ENCODE measurements at places on chromosomes 4 and X.
A peak's percentile ranks its signal among the peaks of the same experiment; 100 is the strongest.

GRCh38 chr4:169492436-169493163, 119.8 kb downstream of the NEK1 start:
- DNase-seq = no peak

GRCh38 chr4:83569987-83570386, 34.1 kb downstream of the GPAT3 start:
- no peak for DNase-seq

- no peak for DNase-seq
Measured at GRCh38 chrX:72040506-72040905, 91.2 kb downstream of the RTL5 start.

DNA sequence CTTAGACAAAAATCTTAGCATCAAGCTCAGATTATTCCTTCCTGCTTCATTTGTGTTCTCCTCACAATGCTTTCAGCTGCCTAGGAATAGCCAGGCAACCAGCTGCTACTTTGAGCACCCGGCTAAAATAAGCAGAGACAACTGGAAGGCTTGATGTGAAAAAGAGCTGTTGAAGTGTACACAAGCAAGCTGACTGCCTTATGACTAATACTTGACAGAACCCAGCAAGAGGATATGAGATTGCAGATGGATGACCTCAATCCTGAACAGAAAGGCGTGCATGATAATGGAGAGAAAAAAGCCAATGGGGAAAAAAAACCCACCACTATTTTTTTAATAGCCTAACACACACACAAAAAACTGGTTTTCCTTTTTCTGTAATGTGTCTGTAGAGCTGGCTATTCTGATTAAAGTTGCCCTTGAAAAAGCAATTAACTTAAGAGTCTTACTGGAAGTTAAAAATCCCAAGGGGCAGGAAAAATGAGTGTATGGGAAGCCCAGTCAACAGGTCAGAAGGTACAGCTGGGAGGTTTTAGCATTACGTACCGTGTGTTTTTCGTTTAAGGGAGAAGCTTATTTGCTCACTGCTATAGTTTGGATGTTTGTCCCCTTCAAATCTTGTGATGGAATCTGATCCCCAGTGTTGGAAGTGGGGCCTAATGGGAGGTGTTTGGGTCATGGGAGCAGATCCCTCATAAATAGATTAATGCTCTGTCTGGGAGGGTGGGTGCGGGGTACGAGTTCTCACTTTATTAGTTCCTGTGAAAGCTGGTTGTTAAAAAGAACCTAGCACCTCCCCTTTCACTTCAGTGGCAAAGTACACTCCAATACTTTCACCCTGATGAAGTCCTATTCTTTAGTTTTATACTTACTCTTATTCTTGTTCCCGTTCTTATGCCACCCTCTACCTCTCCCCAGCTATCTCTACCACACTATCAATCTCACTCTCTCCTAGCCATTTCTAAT, 37.1 kb upstream of the HERC6 start:
- DNase-seq = peak; percentile 46

DNA sequence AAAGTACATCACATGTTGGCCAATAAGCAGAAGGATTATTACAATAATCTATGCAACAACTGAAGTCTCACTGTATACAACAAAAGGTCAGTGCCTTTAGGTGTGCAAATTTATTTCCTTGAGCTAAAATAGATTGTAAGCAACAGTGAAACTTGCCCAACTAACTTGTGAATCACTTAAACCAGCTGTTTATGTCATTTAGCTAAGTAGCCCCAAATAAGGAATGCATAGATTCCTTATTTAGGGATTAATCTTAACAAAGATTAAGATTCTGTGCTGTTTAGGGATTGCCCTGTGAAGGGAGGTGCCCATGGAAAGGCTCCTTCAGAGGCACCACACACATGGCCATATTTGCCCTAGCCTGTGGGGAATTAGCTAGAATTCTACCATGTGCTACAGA, 168.6 kb downstream of the MAML3 start:
- no peak for DNase-seq

- DNase-seq = no peak
Measured at GRCh38 chrX:36898301-36898700, 109.9 kb upstream of the FAM47C start.

- no peak for DNase-seq
Measured at GRCh38 chr4:168421671-168422070, 58.6 kb downstream of the DDX60L start.

- DNase-seq = no peak
Measured at GRCh38 chr4:140286456-140286855, 87.0 kb upstream of the SCOC start.

DNA sequence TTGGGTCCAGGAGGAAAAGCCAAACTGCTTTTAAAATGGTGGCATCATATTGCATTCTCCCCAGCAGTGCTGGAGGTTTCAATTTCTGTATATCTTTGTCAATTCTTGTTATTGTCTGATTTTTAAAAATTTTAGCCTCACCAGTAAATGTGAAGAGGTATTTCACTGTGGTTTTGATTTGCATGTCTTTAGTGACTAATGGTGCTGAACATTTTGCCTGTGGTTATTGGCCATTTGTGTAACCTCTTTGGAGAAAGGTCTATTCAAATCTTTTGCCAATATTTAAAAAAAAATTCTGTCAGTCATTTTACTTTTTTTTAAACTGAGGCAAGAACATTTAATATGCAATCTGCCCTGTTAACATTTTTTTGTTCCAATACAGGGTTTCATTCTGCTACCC, 322.1 kb downstream of the TLL1 start:
- no peak for DNase-seq

DNA sequence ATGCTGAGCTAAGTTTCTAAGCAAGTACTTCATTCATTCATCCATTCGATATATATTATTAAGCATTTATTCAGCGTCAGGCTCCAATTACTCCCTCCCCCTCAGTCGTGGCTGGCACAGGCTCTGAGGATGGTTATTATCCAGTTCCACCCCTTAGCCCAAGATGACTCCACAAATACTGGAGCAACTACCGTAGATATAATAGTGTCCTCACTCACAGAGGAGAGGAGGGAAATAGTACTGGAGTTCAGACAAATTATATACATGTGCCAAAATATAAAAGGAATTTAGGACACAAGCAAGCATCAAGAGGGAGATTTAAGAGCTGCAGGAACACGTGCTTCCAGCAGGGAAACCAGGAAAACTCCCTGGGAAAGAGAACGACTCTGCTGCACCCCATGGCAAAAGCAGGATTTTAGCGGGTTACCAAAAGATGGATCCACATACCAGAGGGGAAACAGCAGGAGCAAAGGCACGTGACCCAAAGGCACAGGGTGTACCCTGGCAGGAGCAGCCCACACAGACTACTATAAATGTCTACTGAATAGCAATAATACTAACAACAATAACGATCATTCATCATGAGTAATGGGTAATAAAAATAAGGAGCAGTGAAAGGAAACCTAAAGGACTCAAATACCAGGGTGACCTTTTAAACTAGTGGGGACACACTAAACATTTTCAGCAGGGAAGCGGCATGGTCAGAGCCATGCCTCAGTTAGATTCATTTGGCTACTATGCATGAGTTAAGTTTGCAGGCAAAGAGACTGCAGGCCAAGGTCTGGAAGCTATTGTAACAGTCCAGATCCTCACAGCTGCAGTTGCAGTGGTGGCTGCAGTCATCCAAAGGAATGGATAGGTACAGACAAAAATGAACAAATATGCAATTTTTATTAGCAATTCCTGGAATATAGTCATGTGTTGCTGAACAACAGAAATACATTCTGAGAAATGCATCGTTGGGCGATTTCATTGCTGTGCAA, 153.7 kb downstream of the APBB2 start:
- DNase-seq = peak; percentile 73

DNA sequence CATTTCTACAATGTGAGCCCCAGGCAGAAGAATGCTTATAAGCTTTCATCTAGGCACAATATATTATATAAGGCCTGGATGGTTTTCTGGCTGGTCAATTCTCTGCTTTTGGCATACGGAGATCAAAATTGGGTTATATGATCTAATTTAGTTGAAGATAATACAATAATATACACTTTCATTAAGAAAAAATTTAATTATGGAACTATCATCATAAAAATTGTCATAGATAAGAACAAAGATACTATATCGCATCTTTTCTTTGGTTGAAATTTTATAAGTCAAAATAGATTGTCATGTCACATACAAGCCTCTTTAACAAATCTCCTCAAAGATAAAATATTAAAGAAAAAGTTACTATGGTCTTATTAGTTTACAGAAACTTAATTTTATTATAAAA, 17.1 kb downstream of the DMD start:
- no peak for DNase-seq

DNA sequence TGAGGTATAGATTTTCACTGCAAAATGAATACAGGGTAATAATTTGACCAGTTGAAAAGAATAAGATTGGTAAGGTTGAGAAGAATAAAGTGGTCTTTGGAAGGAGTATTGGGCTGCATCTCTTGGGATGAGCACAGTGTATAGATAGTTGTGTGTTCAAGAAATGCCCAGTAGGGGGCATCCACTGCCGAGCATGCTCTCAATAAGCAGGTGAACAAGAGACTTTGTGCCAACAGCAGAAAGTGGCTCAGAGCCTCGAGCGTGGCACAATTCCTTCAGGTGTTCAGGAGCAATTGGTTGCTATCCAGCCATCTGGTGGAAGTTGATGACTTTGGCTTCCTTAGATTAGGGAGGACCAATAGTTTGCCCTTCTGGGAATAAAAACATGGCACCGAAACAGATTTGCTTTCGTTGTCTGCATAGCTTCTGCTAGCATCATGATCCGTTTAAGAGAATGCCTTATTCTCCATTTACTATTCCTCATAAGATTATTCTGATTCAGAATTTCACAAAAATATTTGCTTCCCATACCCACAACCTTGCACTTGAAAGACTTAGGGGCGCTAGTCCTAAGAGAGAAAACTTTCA, 258.1 kb upstream of the NEIL3 start:
- no peak for DNase-seq

DNA sequence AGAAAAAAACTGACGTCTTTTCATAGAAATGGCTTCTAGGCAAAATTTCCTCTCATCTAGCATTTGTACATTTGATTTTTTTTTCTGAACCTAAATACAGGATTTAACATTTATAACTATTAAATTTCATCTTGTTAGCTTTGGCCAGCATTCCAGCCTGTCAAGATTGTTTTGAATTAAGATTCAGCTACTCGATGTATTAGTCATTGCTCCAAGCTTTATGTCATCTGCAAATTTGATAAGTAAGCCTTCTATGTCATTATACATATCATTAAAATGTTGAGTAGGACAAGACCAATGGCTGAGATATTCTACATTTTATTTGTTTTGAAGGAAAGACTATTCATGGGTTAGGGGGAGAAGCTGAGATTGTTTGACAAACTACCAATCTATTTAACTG, 46.7 kb downstream of the DDX53 start:
- no peak for DNase-seq

GRCh38 chr4:15149839-15150592, 147.7 kb downstream of the CPEB2 start:
- DNase-seq = peak; percentile 14

DNA sequence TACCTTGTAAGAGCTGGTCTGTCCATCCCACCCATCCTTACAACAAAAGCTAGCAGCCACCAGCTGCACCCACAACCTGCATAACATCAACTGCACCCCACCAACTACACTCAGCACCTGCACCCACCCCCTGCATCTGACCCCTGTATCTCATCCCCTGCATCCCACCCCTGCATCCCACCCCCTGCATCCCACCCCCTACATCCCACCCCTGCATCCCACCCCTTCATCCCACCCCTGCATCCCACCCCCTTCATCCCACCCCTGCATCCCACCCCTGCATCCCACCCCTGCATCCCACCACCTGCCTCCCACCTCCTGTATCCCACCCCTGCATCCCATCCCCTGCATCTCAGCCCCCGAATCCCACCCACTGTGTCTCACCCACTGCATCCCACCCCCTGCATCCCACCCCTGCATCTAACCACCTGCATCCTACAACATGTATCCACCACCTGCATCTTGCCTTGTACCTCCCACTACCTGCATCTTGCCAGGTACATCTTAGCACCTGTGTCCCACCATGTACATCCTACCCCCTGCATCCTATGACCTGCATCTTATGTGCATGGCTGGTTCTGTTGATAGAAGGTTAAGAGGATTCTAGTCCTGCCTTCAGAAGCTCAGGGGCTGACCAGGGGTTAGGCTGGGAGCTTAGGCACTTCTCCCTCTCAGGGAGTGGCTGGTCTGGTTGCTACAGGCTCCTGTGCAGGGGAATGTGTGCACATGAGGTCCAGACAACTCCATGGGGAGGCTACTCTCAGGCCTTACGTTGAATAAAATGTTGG, 9.4 kb downstream of the TMEM271 start:
- DNase-seq = no peak

GRCh38 chrX:72100051-72100755, 31.5 kb downstream of the RTL5 start:
- no peak for DNase-seq

DNA sequence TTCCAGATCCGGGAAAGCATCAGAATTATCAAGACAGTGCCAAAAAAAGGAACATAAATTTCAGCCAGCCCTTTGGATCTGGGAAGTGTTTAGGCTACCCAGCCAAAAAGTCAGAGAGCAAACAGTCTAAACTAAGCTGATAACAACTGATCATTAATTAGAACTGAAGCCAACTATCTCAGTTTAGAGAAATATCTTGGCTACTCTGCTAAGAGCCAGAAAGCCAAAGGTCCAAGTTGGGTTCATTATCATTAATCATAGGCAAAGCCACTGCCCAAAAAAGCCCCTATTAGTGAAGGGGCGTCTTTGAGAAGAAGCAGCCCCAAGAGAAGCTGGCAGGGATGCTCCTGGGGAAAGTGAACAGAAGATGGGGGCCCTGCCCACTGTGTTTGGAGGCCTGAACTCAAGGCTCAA, 37.0 kb upstream of the SHISA3 start:
- DNase-seq = no peak

GRCh38 chr4:184007891-184008290, 102.8 kb downstream of the STOX2 start:
- no peak for DNase-seq

GRCh38 chrX:1487401-1487800, 34.7 kb upstream of the ASMTL start:
- no peak for DNase-seq

DNA sequence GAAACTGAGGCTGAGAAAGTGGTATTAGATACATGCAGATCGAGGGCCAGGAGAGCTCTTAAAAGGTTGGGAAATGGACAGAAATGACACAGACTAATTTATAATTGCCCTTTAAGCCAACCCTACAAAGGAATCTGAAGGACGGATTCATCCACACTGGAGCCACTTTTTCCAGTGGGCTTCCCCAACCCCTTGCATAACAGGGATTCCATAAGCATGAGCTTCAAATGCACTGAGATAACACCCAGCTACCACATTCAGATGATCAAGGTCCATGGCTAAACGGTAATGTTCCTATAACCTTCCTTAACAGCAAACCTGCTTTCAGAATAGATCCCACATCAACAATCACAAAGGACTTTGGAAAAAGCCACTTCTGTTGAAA, 34.2 kb downstream of the PLAC1 start:
- DNase-seq = no peak
